ENCODE measurements at places on chromosomes 7 and 10. TPM values are rescaled to one million over a fixed set of nuclear protein-coding genes. Genes with fewer than 3 reads are reported as not detected.

Gene IGFBP3
- polyA plus RNA-seq = 10.9 TPM

Gene SCIN
- polyA plus RNA-seq = not detected

DNA sequence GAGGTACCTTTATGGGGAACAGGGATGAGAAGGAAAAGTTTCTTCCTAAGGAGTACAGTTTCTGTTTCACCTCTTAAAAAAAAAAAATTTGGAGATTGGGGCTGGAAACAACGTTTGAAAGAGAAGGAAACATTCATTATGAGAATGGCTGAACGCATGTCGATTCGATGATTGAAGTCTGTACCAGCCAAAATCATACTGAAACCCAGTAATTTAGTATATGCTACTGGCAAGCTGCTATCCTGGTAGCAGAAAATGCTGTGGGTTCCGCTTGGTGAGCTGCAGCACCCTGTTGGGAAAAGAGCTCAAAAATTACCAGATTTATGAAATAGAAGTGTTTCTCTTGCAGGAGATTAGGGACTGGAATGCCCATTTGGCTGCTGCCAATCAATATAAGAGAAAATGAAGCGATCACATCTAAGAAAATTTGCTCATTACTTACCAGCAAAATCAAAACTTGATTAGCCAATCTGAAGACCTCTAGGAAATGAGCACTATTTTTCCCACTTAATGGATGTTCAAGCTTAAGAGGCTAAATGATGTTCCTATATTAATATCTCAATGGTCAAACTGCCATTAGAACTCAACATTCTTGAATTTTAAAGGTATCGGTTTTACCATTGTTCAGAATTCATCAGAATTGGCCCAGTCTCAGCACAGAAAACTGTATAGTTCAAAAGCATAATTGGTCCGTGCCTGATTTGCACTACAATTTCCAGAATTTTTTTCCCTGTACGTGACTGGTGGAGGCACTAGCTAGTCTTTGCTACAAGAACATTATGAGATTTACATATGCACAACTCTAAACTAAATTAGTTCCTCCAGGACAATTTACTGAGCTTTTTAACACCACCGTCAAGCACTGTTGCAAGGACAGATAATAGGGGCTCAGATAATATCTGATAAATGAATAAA lies 1.2 kb upstream of the ITGB1 start:
- H3K27me3 ChIP-seq = no peaks in the 10 kb centered on the region
- peak overlapping the region; percentile 95 for H3K4me3 ChIP-seq
- DNase-seq = no peak
- H3K4me1 ChIP-seq = peaks cover 48% of the 10 kb centered on the region
- H3K27ac ChIP-seq = peak overlapping the region; percentile 99

DNA sequence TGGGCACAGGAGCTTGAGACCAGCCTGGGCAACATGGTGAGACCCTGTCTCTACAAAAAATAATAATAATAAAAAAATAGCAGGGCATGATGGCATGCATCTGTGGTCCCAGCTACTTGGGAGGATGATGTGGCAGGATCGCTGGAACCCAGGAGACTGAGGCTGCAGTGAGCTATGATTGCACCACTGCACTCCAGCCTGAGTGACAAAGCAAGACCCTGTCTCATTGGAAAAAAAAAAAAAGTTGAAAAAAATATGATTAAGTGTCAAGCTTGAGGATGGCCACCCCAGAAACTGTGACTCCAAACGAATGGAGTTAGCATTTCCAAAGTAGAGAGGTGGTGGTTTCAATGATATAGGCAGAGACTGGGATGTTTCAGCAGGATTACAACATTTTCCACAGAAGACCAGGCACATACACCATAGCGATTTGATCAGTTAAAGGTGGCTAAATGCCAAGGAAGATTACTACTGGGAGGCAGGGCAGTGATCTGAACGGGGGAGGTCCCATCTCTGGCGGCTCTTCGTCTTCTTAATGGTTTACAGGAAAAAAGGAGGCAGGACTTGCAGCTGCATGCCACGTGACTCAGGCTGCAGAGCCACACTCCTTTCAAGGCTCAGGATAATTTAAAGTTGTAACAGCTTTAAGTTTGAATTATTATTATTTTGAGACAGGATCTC lies 250.6 kb upstream of the GALNT17 start:
- no peaks in the 10 kb centered on the region for H3K36me3 ChIP-seq
- H3K27me3 ChIP-seq = no peaks in the 10 kb centered on the region
- no peak for DNase-seq
- H3K4me3 ChIP-seq = no peak overlapping the region
- H3K27ac ChIP-seq = no peak overlapping the region

GRCh38 chr7:121026159-121026558 lies 37.6 kb downstream of the CPED1 start:
- no peak for DNase-seq
- H3K27ac ChIP-seq = no peak overlapping the region
- no peaks in the 10 kb centered on the region for H3K27me3 ChIP-seq
- H3K36me3 ChIP-seq = no peaks in the 10 kb centered on the region
- peaks cover 23% of the 10 kb centered on the region for H3K4me1 ChIP-seq
